CD4-positive, alpha-beta T cell treated with Interleukin-15 for 4 hours (primary cell): ENCODE measurements at places on chromosomes 13 and 19.
A peak's percentile ranks its signal among the peaks of the same experiment; 100 is the strongest.

GRCh38 chr13:46992383-46992952 lies 95.6 kb upstream of the HTR2A start:
- no peak for DNase-seq

- no peak for DNase-seq
Observed at GRCh38 chr13:98096059-98096458, 46.8 kb upstream of the FARP1 start.

GRCh38 chr13:40145139-40145538 lies 489.7 kb downstream of the COG6 start:
- DNase-seq = no peak

DNA sequence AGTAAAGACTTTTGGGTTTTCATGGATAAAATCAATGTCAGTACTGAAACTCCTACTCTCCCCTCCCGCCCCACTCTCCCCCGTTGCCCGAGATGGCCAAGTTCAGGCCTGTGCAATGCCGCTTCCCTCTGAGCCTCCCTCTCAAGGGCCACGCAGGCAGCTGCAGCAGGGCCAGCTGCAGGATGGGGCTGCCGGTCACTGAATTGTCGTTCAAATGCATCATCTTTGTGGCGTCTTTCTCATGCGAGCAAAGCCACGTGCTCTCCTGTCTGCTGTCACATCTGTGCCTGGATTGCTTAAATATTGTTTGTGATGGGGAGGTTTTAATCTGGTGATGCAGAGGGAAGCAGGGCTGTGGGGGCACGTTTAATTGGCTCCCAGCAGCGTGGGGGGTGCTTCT lies 26.6 kb downstream of the SHISA2 start:
- no peak for DNase-seq

GRCh38 chr19:3055741-3056416 lies 6.4 kb downstream of the TLE5 start:
- DNase-seq = no peak

- no peak for DNase-seq
Observed at GRCh38 chr19:42380155-42380554, 9.9 kb downstream of the CNFN start.

DNA sequence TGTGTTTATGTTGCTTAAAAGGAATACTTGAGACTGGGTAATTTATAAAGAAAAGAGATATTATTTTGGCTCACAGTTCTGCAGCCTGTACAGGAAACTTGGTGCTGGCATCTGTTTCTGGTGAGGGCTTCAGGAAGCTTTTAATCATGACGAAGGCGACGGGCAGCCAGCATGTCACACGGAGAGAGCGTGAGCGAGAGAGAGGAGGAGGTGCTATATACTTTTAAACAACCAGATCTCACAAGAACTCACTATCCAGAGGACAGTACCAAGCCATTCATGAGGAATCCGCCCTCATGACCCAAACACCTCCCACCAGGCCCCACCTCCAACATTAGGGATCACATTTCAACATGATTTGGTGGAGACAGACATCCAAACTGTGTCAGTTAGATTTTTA lies 163.4 kb upstream of the TSC22D1 start:
- no peak for DNase-seq

DNA sequence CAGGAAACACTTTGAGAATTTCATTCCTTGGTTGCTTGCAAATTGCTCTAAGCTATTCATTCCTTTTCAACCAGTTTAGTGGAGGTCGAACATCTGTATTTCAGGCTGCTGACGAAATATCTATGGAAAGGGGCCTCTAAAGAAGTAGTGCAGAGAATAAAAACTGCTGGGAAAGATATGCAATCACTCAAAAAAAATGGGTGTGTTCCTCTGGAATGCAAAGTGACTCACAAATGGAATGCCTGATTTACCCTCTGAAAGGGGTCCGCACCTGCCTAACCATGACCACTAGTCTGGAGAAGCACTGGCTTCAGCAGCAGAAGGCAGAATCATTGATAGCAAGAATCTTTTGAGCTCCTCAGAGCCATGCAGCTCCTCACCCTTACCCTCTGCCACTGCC lies 129.4 kb downstream of the PCDH9 start:
- no peak for DNase-seq

DNA sequence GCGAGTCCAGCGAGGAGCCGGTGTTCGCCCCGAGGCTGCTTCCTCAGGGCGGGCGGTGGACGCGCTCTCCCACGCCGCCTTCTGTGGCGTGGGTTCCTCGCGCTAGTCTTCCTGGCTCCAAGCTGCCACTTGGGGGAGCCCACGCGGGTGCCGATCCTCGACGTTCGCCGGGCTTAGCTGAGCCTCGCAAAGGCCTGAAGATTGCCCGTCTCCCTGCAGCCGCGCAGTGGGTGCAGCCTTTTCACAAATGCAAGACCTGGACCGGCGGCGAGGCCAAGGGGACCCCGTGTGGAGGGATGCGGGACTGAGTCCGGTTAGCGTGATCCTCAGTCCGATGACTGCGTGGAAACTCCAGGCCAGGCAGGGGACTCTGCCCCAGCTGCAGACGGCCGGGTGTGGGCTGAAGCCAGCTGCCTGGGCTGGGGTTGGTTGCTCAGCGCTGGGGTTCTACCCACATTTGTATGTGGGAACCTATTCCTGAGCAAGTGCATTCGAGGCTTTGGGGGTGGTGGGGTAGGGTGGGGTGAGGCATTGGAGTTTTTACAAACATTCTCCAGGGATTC lies 16.6 kb upstream of the LRP3 start:
- peak; percentile 83 for DNase-seq

DNA sequence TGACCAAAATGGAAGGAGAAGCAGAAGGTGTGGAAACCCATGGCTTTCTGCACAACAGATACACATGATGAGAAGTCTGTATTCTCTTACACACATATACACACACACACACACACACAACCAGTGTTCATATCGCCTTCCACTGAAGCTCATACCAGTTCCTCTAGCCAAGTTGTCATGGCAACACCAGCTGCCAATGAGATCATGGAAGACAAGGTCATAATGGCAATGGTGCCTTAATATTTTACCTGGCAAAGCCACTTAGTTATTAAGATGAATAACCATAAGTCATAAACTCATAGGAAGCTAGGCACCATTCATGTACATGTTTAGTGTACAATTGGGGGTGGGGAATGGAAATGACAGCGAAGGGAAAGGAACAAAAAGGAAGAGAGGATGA lies 2.6 kb upstream of the DHRS12 start:
- no peak for DNase-seq

DNA sequence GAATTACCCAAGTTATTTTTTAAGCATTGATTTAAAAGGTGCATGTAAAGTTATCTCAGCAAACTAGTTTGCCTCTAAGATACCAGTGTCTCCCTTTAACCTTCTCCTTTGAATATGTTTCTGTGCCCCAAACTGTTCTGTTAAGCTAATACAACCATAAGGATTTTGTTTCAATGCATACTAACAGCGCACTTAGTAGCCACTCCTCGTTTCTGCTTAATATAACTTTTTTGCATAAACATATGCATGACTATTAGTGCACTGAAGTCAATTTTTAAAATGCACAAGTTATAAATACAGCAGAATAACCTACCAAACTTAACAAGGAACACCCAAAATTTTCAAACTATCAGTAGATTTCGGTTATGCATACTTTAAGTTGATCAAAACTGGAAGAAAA lies 79.4 kb downstream of the SERP2 start:
- DNase-seq = no peak

GRCh38 chr13:80962855-80963254 lies 621.9 kb upstream of the SPRY2 start:
- no peak for DNase-seq

GRCh38 chr13:42836930-42837690 lies 55.7 kb downstream of the FAM216B start:
- DNase-seq = no peak

DNA sequence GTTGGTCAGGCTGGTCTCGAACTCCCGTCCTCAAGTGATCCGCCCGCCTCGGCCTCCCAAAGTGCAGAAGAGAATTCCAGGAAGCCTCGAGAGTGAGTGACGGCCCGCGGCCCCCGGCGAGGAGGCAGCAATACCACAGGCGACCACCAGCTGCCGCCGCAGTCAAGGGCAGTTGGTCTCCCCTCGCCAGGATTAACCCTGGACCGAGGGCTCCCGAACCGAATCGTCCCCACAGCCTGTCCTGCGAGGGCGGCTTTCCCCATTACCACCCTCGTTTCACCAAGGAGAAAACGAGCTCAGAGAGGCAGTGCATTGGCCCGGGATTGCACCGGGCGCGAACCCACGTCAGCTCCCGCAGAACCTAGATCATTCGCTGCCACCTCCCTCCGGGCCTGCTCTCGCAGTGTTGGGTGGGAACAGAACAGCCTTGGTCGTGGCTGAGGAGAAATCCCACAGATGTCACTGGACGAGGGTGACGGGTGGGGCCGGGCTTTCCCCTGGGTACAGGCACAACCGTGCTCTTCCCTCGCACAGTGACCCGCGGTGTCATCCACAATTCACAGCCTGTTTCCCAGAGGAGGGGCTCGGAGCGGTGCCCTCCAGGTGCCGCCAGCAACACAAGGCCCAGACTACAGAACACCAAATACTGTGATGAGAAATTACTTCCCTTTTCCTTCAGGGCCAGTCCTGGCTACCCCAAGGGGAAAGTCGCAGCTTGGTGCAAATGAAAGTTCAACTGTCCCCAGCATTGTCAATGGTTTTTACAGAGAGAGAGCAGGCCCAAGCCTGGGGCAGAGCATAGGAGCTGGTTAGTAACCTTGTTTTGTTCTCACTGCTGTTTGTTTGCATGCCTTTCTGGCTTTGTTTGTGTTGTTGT lies 24.8 kb downstream of the C2CD4C start:
- no peak for DNase-seq

DNA sequence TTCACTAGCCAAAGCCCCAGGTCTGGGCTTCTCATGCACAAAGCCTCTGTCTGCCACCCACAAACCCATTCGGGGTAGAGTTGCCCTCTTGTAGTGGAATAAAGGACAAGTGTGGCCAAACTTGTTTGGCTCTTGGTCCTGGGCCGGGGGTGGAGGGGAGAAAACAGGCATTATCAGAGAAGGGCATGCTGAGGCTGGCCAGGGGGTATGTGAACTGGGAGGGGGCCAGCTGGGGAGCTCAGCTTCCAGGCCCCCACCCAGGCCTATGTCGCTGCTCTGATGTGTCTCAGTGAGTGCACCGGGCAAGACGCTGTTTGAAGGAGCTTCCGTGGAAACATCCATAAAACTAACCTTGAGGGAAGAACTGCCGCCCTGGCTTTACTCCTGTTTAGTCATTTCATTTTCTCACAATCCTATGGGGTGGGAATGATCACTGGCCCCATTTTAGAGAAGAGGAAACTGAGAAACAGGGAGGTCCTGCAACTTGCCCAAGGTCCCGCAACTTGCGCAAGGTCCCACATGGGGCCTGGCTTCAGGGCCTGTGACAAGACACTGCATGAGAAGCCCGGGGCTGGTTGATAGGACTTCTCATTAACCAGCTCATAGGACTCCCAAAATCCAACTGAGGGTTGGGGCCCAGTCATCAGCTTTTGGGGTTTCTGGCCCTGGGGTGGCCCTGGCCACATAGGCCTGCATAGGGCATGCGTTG lies 30.8 kb downstream of the CCNE1 start:
- DNase-seq = no peak
